ENCODE measurements at places on chromosomes 12 and 14.

GRCh38 chr12:58211211-58211610 is 269.8 kb downstream of the ATP23 start:
- no peak for DNase-seq

GRCh38 chr12:76284816-76285750 is 63.1 kb downstream of the BBS10 start:
- DNase-seq, result no peak

GRCh38 chr12:18254081-18254480 is 7.2 kb upstream of the PIK3C2G start:
- no peak for DNase-seq

GRCh38 chr14:33781236-33781635 is 169.6 kb downstream of the EGLN3 start:
- DNase-seq, result no peak

DNA sequence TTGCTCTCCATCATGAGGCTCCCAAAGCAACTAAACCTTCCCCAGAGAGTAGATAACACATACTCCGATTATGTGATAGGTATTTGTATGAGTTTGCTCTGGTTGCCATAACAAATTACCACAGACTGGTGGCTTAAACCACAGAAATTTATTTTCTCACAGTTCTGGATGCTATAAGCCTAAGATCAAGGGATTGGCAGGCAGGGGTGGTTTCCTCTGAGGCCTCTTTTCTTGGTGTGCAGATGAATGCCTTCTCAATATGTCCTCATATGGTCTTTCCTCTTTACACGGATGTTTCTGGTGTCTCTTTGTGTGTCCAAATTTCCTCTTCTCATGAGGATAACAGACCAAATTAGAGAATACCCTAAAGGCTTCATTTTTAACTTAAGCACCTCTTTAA is 285.8 kb upstream of the GRIP1 start:
- DNase-seq, result no peak

DNA sequence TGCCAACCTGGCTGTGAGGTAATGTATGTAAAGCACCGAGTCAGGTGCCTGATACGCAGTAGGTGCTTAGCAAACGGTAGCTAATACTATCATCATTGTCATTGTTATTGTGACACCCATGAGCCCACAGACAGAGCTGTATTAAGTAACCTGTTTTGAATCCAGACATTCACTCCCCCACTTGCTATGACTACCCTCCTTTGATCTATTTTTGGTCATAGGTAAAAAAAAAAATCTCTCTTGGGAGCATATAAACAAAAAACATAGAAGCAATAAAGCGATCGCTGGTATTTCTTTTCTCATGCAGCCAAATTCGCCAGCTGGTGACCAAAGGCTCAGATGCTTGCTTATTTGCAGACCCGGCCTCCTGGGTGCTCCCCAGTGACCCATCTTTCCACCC is 330.2 kb downstream of the DPF3 start:
- no peak for DNase-seq

- DNase-seq, result no peak
Measured at GRCh38 chr12:124525455-124525854, 42.0 kb downstream of the NCOR2 start.
